Skin of body (tissue), 3 donors: ENCODE measurements at places on chromosomes 3 and 15. TPM values are rescaled to one million over a fixed set of nuclear protein-coding genes. Genes with fewer than 3 reads are reported as not detected.

FBLN2 gene
- 33.5 TPM for total RNA-seq

SOX2 gene
- total RNA-seq: 1.9 TPM

GPR149 gene
- not detected for total RNA-seq

C3orf80 gene
- not detected for total RNA-seq

TERC gene
- total RNA-seq: 69.1 TPM

DPPA4 gene
- 1.5 TPM for total RNA-seq

ACAN gene
- total RNA-seq: 8.3 TPM

SCAMP5 gene
- total RNA-seq: 3.2 TPM

ANKUB1 gene
- total RNA-seq: not detected

RPL39L gene
- 15.0 TPM for total RNA-seq

GDPGP1 gene
- 2.6 TPM for total RNA-seq

MESP1 gene
- 1.6 TPM for total RNA-seq

ATP2B2 gene
- 0.69 TPM for total RNA-seq

ZNF106 gene
- 91.1 TPM for total RNA-seq

AADACL2 gene
- total RNA-seq: 21.6 TPM

ZNF502 gene
- total RNA-seq: 6.8 TPM

LRRN1 gene
- 20.9 TPM for total RNA-seq

C2CD4A gene
- not detected for total RNA-seq

GOLGA6L7 gene
- not detected for total RNA-seq

GABRG3 gene
- total RNA-seq: 0.89 TPM

GASK1A gene
- 16.5 TPM for total RNA-seq

SV2B gene
- 1.5 TPM for total RNA-seq

PHLDB2 gene
- 92.0 TPM for total RNA-seq

SCG5 gene
- total RNA-seq: 5.0 TPM

NR2E3 gene
- total RNA-seq: 0.79 TPM
